ENCODE measurements at places on chromosomes 4 and X.

- DNase-seq: no peak
These were observed 24.0 kb upstream of the ANK2 start for GRCh38 chr4:113025416-113025815.

- no peak for DNase-seq
These were observed 103.5 kb downstream of the TMA16 start for GRCh38 chr4:163598028-163598427.

GRCh38 chr4:45078201-45078600, 351.8 kb upstream of the GNPDA2 start:
- DNase-seq: no peak

DNA sequence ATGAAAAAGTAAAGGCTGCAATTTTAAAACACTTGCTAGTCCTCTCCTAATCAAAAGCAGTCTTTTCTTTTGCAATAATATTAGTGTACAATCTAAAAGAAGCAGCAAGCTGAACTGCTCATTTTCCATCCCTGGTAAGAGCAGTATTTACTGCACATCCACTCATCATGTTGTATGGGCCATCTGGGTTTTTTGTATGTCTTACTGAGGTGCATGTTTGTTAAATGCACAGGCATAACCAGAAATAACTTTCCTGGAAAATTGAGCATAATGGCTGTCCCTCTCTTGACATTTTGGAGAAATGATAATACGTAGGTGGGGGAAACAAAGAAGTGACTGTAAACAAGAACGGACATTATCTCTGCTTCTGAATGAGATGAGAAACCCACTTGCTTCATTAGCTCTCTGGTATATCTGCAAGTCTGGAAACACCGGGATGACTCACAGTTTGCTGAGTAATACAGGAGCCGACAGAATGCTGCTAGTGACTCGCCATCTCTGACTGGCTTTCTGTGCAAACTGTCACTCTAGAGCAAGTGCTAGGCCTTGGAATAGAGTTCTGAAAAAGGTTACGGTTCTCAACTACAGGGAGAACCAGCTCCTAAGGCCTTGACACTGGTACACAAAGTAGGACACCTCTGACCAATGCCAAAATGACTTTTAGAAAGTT, 85.7 kb upstream of the MTM1 start:
- DNase-seq: no peak
